ENCODE measurements at places on chromosomes 12 and 14. TPM values are rescaled to one million over a fixed set of nuclear protein-coding genes. Genes with fewer than 3 reads are reported as not detected.

The KLHL33 gene
- total RNA-seq = not detected

The PRIMA1 gene
- not detected for total RNA-seq

DNA sequence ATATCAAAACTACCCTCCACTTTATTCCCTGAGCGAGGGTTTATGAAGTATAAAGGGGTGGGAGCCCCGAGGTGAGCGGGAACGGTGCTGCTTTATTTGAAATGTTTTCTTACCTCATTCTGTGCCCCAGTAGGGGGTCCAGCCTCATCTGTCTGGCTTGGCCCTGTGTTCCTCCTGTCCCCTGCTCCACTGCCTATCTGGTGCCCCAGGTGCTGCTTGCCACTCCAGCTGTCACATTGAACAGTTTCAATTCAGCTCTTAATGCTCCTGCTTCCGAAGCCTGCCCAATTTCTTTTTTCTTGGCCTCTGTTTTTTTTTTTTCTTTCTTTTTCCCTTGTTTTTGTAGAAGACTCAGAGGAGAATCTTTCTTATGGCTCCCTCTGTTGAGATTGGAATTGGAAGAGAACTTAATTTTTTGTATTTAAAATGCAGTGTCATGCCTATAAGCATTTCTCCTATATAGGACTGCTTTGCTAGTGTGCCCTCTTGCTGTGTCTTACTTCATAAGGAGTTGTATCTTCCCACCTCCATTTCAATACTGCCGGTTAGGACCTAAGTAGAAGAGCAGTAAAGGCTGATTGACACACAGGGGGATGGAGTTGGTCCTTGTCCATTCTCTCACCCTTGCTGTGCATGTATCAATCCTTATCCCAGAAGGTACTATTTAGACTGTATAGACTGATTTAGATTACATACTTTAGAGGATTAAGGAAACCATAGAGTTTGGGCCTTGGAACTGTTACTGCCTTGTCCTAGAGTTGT is 2.3 kb downstream of the ATXN7L3B start:
- DNase-seq = no peak

DNA sequence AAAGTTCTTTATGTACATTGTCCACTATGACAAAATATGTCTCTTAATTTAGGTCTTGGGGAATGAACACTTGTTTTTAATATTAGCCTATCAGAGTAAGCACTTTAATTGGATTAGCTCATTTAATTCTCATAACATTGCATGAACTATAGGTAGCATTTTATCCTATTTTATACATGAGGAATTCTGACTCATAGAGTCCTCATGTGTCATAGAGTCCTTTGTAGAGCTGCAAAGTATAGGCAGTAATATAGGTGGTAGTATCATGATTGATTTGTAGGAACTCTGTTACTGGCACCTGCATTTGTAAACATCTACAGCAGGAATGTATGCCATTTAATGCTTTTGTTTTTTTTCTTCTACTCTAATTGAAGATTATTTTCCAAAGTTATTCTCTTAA is 96.0 kb downstream of the GPHN start:
- DNase-seq = no peak

DNA sequence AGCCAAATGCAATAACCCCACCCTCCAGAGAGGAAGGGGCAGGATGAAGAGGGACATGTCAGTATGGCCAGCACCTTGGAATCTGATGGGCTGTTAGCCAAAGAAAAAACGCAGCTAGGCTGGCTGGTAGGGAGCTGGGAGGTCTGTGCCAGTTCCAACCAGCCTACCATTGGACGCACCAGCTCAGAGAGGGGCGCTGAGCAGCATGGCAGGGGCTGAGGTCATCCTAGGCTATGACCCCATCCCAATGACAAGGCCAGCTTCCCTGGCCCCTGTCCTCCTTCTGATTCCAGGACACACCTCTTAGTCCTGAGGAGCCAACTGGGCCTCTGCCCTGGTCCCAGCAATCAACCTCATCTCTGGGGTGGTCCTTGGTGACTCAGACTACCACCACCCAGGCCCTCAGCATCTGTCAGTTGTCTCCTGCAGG is 12.2 kb downstream of the ACTN1 start:
- no peak for DNase-seq

All from G401 (cell line).